Activated CD4-positive, CD25-positive, alpha-beta regulatory T cell treated with anti-CD3 and anti-CD28 coated beads, Interleukin-2, amount 50 U/mL, for 24 hours (primary cell): ENCODE measurements at places on chromosomes 7 and 10.

DNA sequence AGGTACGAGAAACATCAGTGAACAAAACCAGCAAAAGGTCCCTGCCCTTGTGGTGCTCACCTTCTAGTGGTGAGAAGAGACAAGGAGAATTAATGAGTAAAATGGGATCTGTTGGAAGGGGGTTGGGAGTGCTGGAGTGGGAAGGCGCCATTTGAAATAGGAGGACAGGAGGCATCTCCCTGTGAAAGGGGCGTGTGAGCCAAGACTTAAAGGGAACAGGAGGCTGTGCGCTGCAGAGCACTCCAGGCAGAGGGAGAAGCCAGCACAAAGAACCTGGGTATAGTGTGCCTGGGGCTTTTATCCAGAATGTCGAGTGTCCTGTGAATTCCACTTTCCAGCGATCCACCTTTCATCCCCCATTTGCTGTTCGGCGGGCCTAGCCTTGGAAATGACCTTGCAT, 497.9 kb upstream of the GALNT17 start:
- ATAC-seq: no peak

GRCh38 chr10:94016727-94017714, 23.3 kb downstream of the PLCE1 start:
- no peak for ATAC-seq

DNA sequence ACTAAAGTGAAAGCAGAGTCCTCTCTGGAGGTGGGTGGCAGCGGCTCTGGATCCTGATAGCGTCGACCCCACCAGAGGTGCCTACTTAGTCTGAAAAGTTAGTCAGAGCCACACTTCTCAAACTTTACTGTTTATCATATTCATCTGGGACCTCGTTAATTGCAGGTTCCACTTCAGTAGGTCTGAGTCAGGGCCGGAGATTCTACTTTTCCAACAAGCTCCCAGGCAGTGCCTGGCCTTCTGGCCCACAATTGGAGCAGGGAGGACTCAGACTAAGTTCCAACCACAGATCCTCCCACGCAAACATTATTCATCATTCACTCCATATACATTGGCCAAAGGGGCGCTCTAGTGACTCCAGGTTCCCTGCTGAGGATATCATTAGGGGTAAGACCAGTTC, 78.1 kb downstream of the VSTM4 start:
- ATAC-seq: no peak

GRCh38 chr10:16184906-16185305, 251.9 kb upstream of the PTER start:
- no peak for ATAC-seq

DNA sequence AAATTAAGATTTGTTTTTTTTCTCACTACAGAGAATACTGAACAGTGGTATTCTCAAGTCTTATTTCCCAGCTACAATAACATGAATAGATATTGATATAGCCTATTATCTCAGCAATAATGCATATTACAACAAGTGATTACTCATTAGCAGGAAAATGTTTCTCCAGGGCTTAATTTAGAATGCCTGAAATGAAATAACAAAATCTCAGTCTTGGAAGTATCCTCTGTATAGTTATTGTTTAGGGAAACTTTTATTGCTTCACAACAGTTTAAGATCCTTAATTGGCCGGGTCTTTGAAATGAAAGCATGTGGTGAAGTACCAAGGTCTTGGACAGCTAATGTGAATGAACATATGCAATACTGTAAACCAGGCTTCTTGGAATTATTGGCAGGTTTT, 79.1 kb upstream of the ZEB1 start:
- ATAC-seq: no peak

- no peak for ATAC-seq
These were observed 242.0 kb upstream of the YAE1 start for GRCh38 chr7:39324139-39324760.
